HFFc6 (cell line): ENCODE measurements at places on chromosomes 7 and 10. TPM values are rescaled to one million over a fixed set of nuclear protein-coding genes. Genes with fewer than 3 reads are reported as not detected.

ANKRD30A gene
- not detected in 3 replicates for total RNA-seq

UBTD1 gene
- total RNA-seq = 37.5 to 43.2 TPM (median 42.1 TPM) in 3 replicates

- DNase-seq = peak; percentile 64
- H3K4me1 ChIP-seq = peaks cover 47% of the 10 kb centered on the region
- peak overlapping the region; percentile 63 for H3K27ac ChIP-seq
- peaks cover 32% of the 10 kb centered on the region for H3K36me3 ChIP-seq
- H3K27me3 ChIP-seq = peaks cover 41% of the 10 kb centered on the region
These were observed 2.2 kb upstream of the ATP6V1F start for GRCh38 chr7:128860158-128861073.

GRCh38 chr7:70092314-70093204, 494.3 kb downstream of the AUTS2 start:
- no peaks in the 10 kb centered on the region for H3K27me3 ChIP-seq
- no peaks in the 10 kb centered on the region for H3K36me3 ChIP-seq
- no peaks in the 10 kb centered on the region for H3K4me1 ChIP-seq

DNA sequence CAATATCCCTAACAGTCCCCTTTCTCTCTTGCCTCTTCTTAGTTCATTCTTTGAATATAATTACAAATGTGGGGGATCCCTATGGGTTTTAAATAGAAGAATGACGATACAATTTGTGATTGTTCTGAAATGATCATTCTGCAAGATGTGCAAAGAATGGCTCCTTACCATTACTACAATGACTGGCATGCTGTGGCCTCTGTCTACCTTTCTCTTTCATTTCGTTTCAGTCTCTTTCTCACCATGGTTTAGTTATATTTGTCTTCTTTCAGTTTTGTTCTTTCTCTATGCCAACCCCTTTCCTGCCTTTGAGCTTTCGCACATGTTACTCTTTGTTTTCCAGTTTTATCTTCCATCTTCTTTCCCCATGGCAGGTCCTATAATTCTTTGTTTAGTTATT, 176.5 kb downstream of the SUGCT start:
- H3K4me1 ChIP-seq = peaks cover 46% of the 10 kb centered on the region
- peaks cover 2% of the 10 kb centered on the region; the same call in 1 of the 2 replicates for H3K27me3 ChIP-seq

DNA sequence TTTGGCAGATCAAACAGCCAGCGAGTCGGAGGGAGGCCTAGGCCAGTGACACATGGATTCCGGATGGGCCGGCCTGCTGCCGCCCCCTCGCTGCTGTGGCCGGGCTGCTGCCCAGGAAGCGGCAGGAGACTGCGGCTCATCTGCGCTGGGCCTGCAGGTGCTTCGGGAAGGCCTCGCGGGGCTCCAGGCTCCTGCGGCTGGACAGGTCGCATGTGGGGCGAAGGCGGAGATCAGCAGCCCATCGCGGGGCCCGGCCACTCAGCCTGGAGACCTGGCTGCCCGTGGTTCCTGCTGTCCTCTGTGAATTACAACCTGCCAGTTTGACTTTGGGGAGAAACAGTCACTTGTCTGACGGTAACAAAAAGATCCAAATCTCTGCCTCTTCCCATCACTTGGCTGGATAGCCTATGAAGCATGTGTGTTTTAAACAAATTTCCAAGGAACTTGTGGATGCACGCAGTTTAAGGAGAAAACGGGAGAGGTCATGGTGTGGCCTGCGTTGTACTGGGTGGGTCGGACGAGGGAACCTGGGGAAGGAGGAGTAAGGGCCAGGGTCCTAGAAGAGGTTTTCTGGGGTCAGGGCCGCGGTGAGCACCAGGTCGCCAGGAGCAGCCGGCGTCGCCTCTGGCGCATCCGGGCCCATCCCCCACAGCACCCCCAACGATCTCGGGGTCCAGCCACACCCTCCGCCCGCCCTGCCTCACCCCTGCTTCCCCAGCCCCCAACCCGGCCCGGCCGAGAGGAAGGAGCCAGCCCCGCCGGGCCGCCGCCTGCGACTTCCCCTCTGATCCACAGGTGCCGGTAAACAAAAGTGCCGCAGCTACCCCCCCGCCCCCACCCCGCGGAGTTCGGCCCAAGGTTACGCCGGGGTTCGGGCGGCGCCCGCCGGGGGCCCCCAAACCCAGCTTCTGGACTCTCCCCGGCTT, 1.6 kb downstream of the SPOCK2 start:
- no peak for DNase-seq
- H3K36me3 ChIP-seq = no peaks in the 10 kb centered on the region
- peaks cover 23% of the 10 kb centered on the region for H3K27me3 ChIP-seq
- H3K4me3 ChIP-seq = no peak overlapping the region

DNA sequence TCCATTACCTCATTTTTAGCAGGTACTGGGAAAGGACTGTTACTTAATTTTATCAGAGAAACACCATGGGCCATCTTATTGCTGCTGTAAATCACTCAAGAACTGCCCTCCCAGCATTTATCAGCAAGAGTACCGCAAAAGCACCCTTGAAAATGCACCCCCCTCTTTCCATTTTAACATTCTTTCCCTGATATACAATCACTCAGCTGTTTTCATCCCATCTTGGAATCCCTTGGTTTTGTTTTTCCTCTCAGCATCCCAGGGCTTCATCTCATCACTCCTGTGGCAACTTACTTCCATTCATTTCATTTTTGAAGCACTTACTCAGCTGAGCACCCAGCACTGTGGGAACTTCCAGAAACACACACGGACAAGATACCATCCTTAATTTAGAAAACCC, 36.5 kb downstream of the RAPGEF5 start:
- H3K36me3 ChIP-seq = no peaks in the 10 kb centered on the region
- H3K27ac ChIP-seq = peak overlapping the region; percentile 22
- H3K4me1 ChIP-seq = peaks cover 21% of the 10 kb centered on the region

DNA sequence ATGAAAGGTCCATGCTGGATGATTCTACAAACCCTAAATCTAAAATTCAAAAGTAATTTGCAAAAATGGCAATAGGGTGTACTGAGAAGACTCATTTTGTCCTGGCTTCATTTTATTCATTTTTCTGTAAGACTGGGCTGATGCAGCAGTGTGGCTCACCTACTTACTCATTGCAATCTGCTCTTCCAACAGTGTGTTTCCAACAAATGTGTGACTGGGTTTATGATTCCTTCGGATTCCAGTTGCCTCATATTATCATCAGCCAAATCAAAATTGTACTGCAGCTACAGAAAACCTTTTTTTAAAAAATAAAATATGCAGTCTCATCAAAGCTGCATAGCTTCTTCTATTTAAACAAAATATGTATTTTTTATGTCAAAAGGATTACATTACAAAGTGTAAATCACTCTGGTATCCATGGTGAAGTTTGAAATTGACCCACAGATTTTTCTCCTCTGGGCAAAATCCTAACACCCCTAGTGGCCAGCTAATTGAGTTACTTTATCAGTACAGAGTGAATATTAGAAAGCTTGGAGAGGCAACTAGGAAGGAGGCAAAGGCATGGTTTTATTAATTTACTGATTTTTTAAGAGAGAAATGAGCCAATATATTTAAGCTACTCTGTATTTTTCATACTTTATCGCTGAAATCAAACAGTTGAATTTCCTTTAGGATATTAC, 390.3 kb downstream of the MAGI2 start:
- H3K4me1 ChIP-seq = peaks cover 9% of the 10 kb centered on the region
- no peak overlapping the region for H3K4me3 ChIP-seq
- DNase-seq = peak; percentile 29
- H3K36me3 ChIP-seq = peaks cover 13% of the 10 kb centered on the region; the same call in 1 of the 2 replicates
- peaks cover 1% of the 10 kb centered on the region; the same call in 1 of the 2 replicates for H3K27me3 ChIP-seq
- H3K27ac ChIP-seq = no peak overlapping the region; the same call in 1 of the 2 replicates

DNA sequence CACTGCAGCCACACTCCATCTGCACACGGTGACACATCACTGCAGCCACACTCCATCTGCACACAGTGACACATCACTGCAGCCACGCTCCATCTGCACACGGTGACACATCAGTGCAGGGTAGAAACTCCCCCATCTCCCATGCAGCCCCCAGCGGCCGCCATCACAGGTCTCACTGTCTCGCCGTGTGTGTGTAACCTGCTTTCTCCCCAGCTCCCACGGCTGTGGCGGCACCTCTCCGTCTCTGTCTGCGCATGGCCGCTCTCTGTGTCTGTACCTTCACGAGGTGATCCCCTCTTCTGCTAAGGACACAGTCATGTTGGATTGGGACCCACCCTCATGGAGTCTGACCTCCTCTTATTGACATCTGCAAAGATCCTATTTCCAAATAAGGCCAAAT, 527.4 kb downstream of the PTPRN2 start:
- no peaks in the 10 kb centered on the region for H3K27me3 ChIP-seq
- no peak overlapping the region for H3K4me3 ChIP-seq
- no peak overlapping the region for H3K27ac ChIP-seq
- no peak for DNase-seq

GRCh38 chr10:68992636-68993440, 4.2 kb downstream of the KIFBP start:
- DNase-seq = peak; percentile 93
- H3K4me3 ChIP-seq = peak overlapping the region; percentile 74
- peaks cover 5% of the 10 kb centered on the region for H3K27me3 ChIP-seq
- H3K27ac ChIP-seq = peak overlapping the region; percentile 87
